ENCODE measurements at places on chromosomes 1 and 21. TPM values are rescaled to one million over a fixed set of nuclear protein-coding genes. Genes with fewer than 3 reads are reported as not detected.

- DNase-seq: peak; percentile 39
Observed at GRCh38 chr21:16908077-16908476, 604.8 kb upstream of the CXADR start.

ZFP69B gene
- 5.8 TPM for total RNA-seq

DNA sequence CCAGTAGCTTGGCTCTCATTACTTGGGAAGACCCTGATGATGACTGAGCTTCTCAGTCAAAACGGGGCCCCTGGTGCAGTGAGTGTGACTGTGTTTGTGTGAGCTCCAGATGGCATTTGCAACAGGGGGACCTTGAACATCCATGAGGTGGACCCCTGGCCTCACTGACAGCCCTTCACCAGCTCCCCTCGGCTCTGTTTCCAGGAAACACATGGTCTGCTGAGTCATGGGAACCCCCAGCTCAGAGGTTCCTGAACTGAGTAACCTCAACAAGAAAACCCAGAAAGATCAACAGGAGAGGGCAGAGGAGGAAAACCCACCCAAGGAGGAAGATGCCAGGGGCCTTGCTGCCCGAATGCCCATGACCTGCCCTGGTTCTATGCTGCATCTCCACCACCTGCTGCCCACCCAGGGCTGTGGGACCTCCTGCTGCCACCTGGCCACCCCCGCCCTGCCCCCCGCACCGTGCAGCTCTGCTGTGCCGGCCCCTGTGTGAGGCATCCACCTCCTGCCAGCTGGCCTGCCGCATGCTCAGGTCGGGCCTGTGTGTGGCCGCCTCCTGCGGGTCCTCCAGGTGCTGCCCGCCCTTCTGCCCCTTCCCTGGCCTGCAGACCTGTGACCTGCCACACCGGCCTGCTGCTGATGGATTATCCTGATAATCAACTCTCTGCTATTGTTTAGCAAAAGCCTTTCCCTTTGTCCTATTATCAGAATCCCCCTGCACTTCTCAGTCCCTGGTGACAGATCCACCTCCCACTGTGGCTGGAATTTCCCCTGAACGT, 4.2 kb upstream of the KRTAP12-1 start:
- no peak for DNase-seq

GRCh38 chr1:22112554-22112953, 30.3 kb downstream of the WNT4 start:
- no peak for DNase-seq

FAM20B gene
- 32.5 TPM for total RNA-seq

GRCh38 chr1:217630711-217631591, at the start of the genes GPATCH2 and SPATA17:
Gene GPATCH2, minus strand, starts transcription at chr1:217631090. Its CDS starts 119 bp downstream, at chr1:217630971.
Gene SPATA17, plus strand, starts transcription at chr1:217631344. Its CDS starts 35 bp downstream, at chr1:217631379.
- DNase-seq: peak; percentile 93

INTS11 gene
- total RNA-seq: 61.2 TPM

GRCh38 chr1:162846256-162847212, 14.4 kb downstream of the CCDC190 start:
- peak; percentile 69 for DNase-seq

CD101 gene
- under 0.01 TPM for total RNA-seq

DNA sequence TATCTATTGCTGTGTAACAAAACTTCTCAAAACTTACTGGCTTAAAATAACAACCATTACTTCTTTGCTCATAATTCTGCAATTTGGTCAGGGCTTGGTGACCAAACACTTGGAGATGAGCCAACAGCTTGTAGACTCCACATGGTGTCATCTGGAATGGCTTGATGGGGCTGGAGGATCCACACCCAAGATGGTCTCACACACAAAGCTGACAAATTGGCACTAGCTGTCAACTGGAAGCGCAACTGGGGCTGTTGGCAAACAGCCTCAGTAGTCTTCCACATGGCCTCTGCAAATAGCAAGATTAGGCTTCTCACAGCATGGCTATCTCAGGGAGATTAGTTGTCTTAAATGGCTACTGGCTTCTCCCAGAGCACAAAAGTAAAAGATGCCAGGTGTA, 27.1 kb upstream of the MTF2 start:
- DNase-seq: no peak

DNA sequence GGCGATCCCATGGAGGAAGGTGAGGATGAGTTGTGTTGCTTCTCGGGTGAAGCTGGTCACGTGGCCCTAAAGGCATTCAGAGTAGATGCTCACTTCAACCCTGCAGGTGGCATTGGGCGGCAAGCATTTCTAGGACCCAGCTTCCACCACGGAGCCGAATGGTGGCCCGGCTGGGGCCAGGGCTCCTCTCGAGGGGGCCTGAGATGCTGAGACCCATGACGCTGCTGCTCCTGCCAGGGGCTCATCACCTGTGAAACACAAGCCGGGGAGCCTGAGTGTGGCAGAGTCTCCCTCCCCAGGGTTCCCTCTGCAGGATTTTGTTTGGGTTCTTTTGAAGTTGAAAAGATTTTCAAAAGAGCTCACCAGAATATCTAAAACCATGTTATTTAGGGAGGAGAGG, 41.2 kb downstream of the ABCG1 start:
- no peak for DNase-seq

KIAA0040 gene
- 0.64 TPM for total RNA-seq

DNA sequence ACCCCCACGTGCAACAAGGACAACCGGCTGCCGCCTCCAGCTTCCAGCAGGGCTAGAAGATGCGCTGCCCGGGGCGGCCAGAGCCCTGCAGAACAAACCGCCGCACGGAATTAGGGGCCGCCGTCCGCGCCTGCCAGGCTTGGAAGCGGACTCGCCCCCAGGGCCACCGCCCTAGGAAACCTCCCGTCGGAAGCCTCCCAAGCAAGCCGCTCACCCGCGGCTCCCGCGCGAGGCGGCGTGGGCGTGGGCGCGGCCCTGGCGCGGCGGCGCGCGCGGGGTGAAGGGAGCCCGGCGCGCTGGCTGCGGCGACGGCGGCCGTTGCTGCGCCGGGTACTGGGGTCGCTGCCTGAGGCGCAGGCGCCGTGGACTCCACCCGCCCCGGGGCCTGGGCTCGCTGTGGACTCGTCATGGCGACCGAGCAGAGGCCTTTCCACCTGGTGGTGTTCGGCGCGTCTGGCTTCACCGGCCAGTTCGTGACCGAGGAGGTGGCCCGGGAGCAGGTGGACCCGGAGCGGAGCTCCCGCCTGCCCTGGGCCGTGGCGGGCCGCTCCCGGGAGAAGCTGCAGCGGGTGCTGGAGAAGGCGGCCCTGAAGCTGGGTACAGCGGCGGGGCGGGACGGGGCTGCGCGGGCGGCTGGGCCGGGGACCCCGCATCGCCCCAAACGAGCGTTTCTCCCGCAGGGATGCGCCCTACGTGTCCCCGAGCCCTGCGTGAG, at the start of gene SCCPDH:
TSS of gene SCCPDH (plus strand) at position 394 of the 715 bp plus-strand sequence. CDS start at position 408, 14 bp downstream.
- DNase-seq: peak; percentile 61

PGLYRP3 gene
- not detected for total RNA-seq

DNA sequence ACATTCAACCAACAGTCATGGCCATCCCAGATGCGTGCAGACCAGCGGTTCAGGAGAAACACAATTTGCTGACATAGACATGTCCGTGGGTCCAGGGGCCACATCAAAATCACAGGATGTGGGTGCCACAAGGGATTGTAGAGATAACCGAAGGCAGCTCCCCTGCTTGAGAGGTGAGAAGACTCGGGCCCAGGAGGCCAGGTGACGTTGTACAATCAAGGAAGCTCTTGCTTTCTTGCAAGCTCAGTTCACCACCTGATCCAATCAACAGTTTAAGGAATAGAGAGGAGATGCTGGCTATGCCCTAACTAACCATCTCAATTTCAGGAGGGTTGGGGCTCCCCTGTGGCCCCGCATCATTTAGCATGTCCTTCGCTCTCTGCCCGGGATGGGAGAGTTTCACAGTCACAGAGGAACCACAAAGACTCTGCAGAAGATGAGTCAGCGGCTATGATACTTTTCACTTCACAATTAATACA, 19.5 kb downstream of the UBASH3A start:
- DNase-seq: no peak

- no peak for DNase-seq
Observed at GRCh38 chr1:50349242-50349565, 74.0 kb downstream of the DMRTA2 start.

- no peak for DNase-seq
Observed at GRCh38 chr1:216888731-216889130, 165.5 kb upstream of the ESRRG start.

DNA sequence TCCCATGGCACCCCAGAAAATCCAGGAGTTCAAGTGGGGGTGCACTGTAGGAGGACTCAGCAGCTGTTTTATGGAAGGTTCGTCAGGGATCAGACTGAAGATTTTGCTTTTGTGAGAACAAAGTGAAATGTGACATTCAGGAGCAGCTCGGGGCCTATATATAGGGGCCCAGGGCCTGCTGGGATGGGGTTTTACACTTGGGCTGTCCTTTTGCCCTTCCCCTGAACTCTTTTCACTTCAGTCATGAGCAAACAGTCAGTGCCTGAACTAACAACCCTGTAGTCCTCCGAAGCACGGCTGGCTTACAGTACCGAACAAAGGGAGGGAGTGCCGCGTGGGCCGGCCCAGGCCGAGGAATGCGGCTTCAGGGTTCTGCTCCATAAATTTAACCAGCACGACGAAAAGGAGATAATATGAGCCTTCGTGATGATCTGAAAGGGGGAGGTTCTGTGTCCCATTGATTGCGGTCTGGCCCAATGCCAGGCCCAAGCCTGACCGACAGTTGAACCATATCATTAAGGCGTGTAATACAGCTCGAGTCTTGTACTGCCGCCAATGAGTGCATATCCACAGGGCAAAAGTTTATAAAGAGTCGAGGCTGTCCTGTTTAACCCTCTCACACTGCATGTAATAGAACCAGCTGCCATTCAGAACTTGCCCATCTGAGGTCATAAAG, 139.9 kb downstream of the DHRS3 start:
- peak; percentile 99 for DNase-seq

DNA sequence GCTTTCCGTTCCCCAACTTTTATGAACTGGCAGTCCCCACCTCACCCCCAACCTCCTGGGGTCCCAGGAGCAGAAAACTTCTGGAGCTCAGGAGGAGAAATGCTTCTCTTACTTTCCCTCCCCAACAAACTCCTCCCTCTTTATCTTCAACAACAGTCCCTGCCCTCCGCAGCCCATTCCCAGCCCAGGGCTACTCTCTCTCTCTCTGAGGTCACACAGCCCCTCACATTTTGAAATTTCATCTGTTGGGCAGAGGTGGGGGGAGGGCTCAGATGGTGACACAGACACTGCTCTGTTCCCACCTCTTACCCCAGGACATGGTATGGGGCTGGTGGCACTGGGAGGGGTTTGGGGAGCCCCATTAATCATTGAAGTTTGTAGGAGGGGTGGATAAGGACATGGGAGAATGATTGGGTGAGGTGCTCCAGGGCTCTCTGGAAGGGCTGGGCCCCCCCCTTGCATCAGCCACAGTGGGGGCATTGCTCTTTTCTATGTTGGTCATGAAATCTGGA, 6.0 kb downstream of the PIK3CD start:
- DNase-seq: no peak

TMEM51 gene
- 18.6 TPM for total RNA-seq

Data from fibroblast of villous mesenchyme (primary cell).